ENCODE measurements at places on chromosomes 7 and 10.

- DNase-seq = no peak
Observed at GRCh38 chr10:79176949-79177602, 108.3 kb downstream of the ZMIZ1 start.

DNA sequence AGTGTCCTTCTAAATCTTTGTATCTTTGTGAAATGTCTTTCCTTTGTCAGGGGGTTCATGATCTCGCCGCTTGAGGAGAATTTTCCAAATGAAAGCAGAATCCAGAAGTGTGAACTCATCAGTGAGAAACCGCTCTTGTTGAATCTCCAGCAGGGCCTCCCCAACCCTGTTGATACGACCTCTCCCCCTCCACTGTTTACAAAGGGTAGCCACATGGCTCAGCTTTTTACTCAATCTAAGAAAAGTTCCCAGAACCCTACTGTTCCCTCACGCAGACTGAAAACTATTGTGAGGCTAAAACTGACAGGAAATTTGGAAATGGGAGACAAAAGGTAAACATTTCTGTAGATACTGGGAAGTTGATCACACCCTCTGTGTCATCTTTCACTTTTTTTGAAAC lies 73.9 kb downstream of the SEMA3C start:
- no peak for DNase-seq

GRCh38 chr7:137981668-137982067 lies 20.2 kb downstream of the CREB3L2 start:
- no peak for DNase-seq

DNA sequence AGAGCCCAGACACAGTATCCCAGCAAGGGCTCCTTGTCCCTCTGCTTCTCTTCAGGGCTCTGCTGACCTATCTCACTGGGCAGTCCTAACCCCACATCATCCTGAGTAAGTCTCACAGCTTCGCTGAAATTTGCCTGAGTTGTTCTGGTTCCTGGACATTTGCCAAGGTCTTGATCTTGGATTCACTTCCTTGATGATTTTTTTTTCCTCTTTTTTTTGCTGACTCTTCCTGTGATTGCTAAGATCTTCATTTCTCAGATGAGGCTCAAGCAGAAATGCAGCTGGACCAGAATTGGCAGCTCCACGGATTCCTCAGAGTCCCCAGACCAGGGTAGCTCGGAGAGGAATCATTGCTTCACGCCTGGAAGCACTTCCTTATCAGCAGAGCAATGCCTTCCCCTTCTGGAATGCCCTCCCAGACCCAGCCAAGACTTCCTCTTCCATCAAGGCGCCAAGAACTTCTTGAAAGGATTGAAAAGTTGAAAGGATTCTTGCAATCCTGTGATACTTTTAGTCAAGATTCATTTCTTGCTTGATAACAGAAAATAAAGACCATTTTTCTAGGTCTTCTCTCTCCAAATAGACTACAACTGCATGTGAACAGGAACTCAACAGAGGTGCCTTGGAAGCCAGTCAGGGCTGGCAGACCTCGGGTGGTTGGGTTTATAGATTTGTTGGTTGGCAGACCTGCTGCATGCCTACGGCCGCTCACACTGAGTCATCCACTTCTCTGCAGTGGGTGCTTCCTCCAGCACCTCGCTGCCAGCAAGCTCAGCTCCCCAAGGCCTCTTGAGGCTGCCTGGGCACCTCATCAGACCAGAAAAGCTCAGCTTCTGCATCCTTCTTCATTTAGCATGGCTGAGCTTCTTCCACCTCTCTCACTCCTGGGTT lies 8.8 kb upstream of the AFAP1L2 start:
- DNase-seq = peak; percentile 53

- DNase-seq = no peak
Observed at GRCh38 chr7:152504367-152504766, 68.6 kb upstream of the KMT2C start.

DNA sequence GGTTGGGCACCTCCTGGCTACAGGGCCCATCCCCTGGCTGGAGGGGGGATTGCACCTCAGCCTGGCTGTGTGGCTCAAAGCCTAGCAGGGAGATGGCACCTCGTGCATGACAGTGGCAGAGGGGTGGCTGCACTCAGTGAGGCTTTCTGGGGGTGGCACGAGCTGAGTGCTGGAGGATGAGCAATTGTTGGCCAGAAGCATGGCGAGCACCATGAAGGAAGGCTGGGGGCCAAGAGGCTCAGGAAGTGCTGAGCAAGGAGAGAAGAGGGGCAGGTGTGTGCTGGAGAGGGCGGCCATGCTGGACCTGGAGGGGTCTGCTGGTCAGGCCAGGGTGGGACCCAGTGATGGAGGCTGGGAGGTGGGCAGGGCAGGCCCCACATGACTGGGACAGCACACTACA lies 65.4 kb downstream of the TCERG1L start:
- DNase-seq = no peak

DNA sequence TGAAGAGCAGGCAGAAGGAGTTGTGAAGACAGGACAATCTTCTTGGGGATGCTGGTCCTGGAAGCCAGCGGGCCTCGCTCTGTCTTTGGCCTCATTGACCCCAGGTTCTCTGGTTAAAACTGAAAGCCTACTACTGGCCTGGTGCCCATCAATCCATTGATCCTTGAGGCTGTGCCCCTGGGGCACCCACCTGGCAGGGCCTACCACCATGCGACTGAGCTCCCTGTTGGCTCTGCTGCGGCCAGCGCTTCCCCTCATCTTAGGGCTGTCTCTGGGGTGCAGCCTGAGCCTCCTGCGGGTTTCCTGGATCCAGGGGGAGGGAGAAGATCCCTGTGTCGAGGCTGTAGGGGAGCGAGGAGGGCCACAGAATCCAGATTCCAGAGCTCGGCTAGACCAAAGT lies 1.5 kb downstream of the CHPF2 start:
- no peak for DNase-seq

- no peak for DNase-seq
Observed at GRCh38 chr10:126528315-126528835, 140.1 kb upstream of the ADAM12 start.

DNA sequence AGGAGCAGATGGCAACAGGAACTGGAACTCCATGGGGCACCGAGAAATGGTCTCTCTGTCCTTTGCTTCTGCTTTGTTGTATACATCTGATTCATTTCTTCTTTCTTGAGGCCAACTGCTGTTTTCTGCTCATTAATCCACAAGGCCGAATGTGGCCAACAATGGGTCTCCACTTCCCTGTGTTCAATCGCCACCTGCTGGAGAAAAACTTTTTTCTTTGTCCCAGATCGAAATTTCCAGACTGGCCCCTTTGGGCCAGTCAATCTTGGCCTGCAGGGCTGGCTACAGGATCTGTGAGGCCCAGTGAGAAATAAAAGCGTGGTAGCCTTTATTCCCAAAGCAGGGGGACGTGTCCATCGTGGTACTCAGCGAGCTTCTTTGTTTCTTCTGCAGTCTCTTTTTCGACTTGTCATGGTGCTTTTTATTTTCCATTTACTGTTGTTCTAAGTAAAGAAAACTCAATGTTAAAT lies 58.8 kb downstream of the PARP12 start:
- peak; percentile 57 for DNase-seq

DNA sequence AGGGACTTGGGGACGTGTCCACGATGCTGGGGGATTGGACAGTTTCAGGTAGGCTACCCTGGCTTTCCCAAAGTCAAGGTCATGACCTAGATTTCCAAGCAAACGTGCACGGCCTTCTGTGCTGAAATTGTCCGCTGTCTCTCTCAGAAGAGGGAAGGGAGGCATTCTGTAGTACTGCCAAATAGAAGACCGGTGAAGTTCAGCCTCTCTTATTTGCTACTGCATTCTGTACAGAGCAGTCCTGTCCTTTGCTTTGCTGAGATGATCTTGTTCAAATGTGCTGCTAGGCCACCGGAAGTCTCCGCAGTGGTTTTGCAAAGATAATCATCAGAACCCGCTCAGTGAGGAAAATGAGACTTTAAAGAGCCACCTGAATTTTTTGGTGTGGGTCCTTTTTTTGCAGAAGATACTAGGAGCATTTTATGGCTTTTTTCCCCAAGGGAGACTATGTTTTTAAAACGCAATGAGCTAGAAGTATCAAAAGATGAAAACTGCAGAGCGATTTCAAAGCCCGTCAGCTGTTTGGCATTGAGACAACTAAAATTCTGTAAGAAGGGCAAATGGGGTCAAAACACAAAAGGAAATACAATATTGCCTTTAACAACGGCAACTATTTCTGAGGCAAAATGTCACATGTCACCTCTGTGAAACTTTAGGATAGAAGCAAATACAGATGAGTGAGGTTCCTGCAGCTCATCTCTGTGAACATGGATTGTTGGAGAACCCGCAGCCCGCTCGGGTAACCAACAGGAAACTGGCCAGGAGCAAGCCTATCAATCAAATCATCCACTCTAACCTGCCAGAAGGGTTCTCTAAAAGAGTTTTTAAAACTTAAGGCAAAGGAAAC lies 1.3 kb upstream of the NMT2 start:
- DNase-seq = no peak

DNA sequence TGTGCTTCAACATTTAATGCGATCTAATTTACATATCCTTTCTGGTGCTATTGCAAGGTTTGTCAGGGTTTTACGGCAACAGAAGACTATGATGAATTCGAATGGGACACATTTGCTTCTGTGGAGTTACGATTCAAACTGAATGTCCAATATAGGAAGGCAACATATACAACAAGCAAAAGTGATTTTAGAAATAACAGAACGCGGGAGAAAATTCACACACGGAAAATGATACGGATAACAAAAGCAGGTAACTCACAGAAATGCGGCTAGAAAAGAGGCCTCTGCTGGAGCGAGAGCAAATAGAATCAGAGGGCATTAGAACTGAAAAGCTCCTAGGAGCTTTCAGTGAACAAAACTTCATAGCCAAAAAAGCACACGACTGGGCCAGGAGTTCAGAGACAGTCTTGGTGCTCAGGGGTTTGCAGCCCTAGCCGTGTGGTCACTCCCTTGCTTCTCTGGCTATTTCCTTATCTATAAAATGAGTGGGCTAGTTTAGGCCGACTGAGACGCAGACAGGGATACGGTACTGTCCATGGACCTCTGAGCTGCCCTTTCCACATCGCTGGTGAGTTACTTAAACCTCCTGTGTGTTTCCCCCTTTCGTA lies 557 bp upstream of the TAX1BP1 start:
- DNase-seq = no peak

GRCh38 chr7:85426487-85426960 lies 239.7 kb upstream of the SEMA3D start:
- DNase-seq = no peak

DNA sequence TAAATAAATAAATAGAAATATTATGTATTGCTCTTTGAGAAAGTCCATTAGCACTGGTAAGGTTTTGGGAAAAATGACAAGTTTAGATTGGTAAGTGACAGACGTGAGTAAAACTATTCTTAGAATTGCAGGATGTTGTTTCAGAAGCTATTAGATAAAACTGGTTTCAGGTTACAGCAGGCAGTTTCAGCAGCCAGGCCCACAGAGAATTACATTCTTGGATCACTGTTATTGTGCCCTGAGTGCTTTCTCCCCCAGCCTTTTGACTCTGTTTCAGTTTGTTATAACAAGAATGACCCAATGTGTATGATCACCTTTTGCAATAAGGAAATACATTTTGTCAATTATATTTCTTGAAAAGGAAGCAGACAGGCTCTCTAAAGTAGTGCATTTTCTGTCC lies 86.5 kb downstream of the DKK1 start:
- DNase-seq = no peak

GRCh38 chr10:87771871-87772500 lies 46.0 kb downstream of the ATAD1 start:
- no peak for DNase-seq

DNA sequence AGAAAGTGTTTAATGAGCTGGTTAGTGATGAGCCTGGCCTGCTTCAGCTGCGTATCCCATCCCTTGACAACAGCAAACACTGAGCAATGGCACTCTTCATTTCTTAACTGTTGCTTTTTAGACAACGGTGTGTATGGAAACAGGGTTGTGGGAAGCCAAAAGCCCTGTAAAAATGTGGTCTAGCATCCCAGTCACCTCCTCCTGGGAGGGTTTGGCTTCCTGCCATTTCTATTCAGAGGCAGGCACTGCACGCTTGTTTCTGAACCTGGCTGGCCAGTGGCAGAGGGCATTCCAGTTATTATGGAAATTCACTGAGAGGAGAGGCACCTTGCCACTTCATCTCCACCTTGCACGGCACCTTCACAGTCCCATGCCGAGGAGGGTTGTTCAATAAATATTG lies 123.0 kb upstream of the ADARB2 start:
- DNase-seq = no peak

DNA sequence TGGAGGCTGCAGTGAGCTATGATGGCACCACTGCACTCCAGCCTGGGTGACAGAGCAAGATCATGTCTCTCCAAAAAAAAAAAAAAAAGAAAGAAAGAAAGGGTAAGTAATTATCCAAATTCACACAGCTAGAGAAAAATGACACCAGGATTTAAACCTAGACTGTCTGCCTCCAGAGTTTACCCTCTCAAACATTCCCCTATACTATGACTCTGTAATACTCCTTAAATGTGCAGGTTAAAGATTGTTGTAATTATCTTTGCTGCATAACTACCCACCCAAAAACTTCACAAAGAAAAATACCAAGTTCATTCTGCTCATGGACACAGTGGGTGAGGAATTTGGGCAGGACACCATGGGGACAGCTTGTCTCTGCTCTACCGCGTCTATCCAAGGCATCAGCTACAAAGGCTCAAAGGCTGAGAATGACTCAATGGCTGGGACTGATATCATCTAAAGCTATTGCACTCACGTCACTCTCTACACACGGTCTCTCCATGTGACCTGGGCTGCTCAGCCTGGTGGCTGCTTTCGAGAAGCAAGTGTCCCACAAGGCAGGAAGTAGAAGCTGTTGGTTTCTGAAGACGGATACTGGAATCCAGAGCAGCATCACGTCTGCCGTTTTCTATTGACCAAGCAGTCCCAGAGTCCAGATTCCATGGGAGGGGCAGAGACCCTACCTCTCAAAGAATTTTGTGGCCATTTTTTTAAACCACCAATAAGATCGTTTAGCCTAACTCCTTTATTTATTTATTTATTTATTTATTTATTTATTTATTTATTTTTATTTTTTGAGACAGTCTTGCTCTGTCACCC lies 185.7 kb upstream of the AUTS2 start:
- no peak for DNase-seq

- DNase-seq = no peak
Observed at GRCh38 chr7:48041653-48041970, 6.3 kb downstream of the C7orf57 start.

- no peak for DNase-seq
Observed at GRCh38 chr7:103150192-103150591, 1.3 kb upstream of the NAPEPLD start.
